Activated CD4-positive, alpha-beta T cell treated with anti-CD3 and anti-CD28 coated beads for 36 hours (primary cell): ENCODE measurements at places on chromosomes 7 and 10.

DNA sequence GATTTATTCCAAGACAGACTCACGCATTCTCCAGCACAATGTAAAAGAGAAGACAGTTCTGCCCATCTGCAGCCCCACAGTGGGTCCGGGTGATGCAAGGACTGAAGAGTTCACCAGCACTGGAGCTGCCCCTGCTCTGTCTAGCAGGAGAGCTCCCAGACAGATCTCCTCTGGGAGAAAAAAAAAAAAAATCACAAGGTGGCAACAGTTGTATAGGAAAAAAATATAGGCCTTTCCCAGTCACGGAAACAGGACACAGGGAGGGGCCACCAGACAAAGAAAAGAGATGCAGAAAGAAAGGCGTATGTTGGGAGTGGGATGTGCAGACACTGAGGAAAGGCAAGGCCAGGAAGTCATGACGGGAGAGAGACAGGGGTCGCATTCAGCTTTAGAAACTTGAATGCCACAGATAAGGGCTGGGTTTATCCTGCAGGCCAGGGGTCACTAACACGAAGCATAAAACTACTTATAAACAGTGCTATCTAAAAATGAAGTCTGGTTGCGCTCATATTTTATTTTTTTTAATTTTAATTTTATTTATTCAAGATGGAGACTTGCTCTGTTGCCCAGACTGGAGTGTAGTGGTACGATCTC lies 54.1 kb downstream of the FAM171A1 start:
- no peak for DNase-seq

DNA sequence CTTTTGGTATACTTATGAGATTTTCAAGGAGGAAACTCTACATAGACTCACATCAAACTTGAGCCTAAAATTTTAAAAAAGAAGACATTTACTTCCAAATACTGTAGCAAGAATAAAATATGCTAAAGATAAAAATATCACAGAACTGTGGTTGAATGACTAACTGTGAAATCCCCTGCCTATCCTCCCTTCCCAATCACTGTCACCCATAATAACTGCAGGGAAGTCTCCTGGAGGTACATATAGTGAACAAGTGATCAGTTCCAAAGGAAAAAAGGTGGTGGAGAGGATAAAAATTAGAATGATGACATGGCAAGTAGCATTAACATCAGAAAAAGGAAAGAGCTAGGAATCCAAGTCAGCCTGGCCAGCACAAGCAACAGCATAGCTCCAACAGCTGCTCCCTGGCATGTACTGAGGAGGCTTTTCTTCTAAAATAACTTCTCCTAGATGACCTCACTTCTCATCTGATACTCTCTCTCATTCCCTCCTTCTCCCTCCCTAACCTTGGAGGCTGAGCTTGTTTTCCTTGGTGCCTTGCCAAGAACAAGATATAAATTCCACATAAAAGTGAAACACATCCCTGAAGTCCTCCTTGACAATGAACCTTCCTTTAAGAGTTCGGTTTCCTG lies 124.0 kb downstream of the IQUB start:
- no peak for DNase-seq

- no peak for DNase-seq
Observed at GRCh38 chr7:2663121-2663886, 24.7 kb upstream of the AMZ1 start.

GRCh38 chr7:9488555-9488954 lies 1055.1 kb downstream of the NXPH1 start:
- no peak for DNase-seq

DNA sequence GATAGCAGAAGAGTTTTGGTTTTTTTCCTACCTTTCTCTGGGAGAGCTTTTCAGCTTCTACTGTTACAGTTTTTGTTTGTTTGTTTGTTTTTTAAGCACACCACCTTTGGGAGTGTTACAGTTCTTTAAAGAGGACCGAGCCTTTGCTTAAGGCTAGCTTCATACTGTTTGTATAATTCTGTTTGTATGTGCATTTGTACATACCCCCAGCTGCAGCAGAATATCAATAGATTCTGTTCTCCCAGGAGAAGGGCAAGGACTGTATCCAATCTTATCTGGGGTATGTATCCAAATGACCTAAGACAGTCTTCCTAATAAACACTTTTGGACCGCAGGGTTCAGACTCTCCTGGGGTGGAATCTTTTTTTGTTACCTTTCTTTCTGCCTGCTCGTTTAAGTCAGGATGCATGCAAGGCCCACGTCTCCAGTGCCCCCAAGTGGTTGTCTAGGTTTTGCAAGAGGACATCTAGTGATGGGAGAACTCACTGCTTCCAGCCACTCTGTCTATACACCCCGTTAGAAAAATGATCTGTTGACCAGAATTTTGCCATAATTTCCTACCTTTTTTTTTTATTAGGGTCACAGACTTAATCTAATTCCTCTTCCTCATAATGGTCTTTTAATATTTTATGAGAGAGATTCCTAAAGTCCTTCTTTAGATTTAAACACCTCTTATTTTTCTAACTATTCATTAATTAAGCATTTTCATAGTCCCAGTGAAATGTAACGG lies 23.9 kb downstream of the NRF1 start:
- DNase-seq, result peak; percentile 84

DNA sequence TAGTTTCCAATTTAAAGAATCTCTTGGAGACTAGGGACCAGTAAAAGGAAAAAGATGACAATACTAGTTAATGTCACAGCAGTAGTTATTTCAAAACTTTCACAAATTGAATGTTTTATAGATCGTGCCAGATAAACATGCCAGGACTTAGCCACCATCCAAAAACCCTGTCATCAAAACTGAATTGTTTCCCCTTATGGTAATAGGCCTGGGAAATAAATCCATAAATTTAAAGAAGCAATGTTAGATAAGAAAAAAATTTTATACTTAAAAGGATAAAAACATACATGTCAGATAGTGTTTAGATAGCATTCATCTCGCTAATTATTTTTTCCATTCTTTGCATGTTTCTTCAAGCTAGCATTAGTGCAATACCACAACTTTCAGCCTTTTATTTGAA lies 71.2 kb downstream of the SUGCT start:
- no peak for DNase-seq

- no peak for DNase-seq
Observed at GRCh38 chr7:102897856-102898531, 14.8 kb upstream of the LRRC17 start.

DNA sequence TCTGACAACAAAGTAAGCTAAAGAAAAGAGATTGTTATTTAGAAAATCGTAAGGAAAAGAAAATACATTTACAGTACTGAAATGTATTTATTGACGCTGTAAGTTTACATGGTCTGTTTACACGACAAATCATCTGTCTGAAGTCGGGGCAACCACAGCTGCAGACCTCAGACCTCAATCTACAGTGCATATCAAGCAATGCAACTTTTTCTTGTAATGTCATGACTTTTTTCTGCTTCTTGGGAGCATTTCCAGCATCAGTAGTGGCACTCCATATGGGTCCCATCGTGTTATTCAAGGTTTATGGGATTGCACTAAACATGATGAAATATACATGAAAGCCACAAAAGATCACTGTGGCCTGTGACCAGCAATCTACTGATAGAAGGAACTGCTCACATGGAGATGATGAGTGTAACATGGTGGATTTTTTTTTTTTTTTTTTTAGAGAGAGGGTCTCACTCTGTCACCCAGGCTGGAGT lies 77.1 kb downstream of the MTPN start:
- no peak for DNase-seq

DNA sequence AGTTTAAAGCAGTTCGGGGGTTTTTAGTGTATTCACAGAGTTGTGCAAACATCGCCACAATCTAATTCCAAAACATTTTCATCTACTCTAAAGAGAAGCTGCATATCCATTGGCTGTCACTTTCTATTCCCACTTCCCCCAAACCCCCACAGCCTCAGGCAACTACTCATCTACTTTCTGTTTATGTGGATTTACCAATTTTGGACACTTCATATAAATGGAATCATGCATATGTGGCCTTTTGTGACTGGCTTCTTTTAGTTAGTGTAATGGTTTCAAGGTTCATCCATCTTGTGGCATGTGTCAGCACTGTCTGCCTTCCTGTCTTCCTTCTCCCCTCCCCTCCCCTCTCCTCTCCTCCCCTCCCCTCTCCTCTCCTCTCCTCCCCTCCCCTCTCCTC lies 78.5 kb upstream of the FZD1 start:
- no peak for DNase-seq

GRCh38 chr7:69739931-69740431 lies 141.7 kb downstream of the AUTS2 start:
- DNase-seq, result peak; percentile 6

GRCh38 chr7:136342251-136342650 lies 365.1 kb upstream of the MTPN start:
- DNase-seq, result no peak

DNA sequence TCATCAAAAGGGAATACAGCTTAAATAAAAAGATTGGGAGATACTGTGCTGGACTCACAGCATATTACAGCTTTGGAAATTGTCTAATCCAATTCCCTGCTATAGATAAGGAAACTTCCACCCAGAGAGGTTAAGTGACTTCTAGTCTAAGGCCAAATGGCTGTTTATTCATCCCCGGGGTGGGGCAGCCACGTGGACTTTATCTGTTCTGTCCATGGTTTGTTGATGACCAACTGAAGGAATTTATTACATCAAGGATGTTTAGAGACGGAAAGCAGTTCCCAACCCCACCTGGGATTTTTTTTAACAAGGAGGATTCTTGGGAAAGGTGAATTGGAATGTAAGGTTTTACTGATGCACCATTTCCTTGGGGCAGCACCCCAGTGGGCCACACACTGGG lies 88.6 kb downstream of the ATXN7L1 start:
- DNase-seq, result no peak

DNA sequence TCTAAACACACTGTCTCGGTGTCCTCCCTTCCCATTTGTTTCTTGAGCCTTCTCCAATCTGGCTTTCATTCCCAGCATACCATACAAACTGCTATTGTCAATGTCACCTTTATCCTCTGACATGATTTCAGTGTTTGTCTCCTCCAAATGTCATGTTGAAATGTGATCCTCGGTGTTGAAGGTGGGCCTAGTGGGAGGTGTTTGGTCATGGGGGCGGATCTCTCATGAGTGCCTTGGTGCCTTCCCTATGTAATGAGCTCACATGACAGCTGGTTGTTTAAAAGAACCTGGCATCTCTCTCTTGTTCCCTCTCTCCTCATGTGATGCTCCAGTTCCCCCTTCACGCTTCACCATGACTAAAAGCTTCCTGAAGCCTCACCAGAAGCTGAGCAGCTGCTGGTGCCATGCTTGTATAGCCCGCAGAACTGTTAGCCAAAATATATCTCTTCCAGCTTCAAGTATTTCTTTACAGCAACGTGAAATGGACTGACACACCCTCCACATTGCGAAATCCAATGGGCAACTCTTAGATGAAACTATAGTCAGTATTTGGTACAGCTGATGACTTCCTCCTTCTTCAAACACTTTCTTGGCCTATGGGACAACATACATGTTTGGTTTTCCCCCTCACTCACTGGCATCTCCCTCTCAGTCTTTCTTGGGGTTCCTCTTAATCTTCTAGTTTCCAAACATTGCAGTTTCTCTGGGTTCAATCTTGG lies 27.8 kb downstream of the RNLS start:
- DNase-seq, result no peak

DNA sequence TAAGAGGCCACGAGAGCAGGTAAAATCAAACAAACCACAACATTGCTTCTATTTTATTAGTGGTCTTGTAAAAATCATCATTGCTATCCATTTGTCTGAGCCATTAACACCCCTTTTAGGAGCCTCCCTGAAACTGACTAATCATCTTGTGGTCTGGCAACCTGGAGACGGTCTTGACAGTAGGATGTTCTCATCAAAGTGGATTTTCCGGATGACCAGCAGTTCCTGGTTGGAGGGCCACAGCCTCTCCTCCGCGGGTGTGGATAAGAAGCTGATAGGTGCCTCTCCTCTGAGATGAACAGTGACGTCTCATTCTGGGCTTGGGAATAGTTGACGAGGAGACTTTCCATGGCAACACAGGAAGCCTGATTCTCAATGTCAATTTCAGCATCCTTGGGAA lies 490.7 kb downstream of the TYW1 start:
- DNase-seq, result no peak

- DNase-seq, result no peak
Observed at GRCh38 chr10:100522945-100523344, 3.3 kb upstream of the SEC31B start.

DNA sequence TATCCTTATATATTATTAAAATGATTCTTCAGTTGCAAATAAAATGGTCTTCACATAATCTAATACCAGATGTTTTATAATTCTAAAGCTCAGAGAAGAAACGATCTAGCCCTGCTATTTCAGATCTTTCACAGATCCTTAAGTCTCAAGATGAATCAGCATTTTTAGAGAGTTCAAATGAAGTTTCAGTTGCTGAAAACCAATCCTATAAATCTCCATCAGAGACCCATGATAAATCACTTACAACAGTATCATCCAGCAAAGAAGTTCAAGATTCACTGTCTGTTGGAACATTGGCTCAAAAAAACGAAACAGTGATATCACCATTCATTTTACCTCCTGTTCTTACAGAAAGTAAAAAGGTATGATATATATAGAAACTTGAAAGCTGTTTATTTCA lies 137.0 kb downstream of the CCDC7 start:
- no peak for DNase-seq

DNA sequence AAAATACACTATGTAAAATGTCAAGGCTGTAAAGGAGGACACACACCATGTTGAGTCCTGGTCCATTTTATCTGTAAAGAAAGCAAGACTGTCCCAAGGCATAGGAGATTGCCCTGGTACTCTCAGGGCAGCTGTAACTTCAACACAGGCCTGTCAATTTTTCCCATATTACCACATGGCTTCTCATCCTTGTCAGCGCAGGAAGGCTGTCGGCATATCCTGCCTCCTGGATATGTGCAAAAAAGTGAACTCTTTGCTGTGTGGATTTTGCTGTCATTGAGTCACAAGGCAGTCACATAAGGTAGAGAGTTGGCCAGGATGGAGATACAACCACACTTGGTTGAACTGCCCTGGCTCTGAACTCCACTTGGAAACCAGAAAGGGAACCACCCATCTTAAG lies 8.7 kb downstream of the DUSP5 start:
- DNase-seq, result no peak

DNA sequence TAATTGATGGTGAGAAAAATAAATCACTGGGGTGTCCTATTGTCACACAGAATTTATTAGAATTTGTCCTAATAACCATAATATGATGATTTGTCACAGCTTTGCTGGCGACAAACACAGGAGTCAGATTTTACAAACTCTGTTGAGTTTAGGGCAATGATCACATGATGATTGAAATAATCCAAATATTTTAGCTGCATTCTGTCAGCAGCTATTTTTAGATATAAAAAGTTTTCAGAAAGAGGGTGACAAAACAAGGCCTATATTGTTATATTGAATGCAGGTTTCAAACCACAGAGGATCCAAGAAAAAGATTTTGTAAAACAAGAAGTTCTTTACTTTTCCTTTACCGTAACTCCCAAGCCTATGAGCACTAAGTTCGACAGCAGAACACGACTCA lies 178.8 kb downstream of the ADAM12 start:
- no peak for DNase-seq
